Hematopoietic multipotent progenitor cell treated with erythropoietin and hydrocortisone succinate and interleukin-3 and kit ligand, for 8 days (in vitro differentiated cells): ENCODE measurements at places on chromosomes 12 and 14.

- DNase-seq: peak; percentile 58
Observed at GRCh38 chr14:67413806-67414769, 2.1 kb upstream of the PLEK2 start.

DNA sequence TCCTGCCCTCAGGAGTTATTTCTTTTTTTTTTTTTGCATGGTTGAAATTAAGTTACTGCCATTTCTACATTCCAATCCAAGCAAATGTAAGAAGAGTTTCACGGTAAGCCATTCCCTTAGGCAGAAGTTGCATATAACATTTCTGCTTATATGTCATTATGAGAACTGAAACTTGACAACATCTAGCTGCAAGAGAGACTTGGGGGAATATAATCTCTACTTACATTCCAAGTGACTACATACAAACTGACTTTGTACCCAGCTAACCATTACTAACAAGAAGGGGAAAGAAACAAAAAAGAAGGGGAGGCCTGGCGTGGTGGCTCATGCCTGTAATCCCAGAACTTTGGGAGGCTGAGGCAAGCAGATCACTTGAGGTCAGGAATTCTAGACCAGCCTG, 7.3 kb upstream of the RESF1 start:
- DNase-seq: no peak

GRCh38 chr12:27500546-27500945, 23.5 kb upstream of the PPFIBP1 start:
- DNase-seq: no peak

DNA sequence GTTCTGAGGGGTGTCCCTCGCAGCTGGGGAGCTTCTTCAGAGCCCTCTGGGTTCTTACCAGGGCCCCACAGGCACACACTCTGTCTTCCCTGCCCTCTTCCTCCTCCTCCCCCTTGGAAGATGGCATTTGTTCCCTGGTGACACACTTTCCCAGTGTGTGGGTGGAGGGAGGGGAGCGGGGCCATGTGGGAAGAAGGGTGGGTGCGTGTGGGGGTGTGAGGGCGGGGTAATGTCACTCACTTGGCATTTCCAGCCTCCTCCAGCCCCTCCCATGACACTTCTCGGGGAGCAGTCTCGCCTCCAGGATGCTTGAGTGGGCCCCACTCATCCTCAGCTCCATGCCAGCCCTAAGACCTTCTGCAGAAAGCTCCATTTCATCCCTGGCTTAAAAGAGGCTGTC, 61.3 kb downstream of the ADCK1 start:
- no peak for DNase-seq

DNA sequence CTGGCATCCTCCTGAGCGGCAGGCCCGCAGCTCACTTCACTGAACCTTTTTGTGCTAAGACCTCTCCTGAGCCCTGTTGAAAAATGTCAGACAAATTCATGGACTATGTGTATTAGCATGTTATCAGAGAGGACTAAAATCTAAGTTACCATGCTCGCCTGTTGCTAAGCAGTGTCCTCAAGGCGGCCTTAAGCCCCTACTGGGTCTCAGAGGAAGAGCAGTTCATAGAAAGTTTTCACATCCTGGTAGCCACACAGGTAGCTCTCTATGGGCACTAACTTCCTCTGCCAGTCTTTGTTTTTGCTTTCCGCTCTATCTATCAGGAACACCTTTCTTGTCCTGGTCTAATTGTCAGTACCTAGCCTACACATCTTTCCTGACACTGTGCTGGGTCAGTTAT, 306.6 kb upstream of the MIS18BP1 start:
- no peak for DNase-seq
